ENCODE measurements at places on chromosomes 7 and 10.

- DNase-seq, result no peak
Observed at GRCh38 chr10:102888048-102888447, 18.8 kb downstream of the AS3MT start.

- DNase-seq, result no peak
Observed at GRCh38 chr10:95277201-95277570, 13.6 kb downstream of the PDLIM1 start.

- DNase-seq, result no peak
Observed at GRCh38 chr7:1645071-1645409, 25.0 kb upstream of the ELFN1 start.

DNA sequence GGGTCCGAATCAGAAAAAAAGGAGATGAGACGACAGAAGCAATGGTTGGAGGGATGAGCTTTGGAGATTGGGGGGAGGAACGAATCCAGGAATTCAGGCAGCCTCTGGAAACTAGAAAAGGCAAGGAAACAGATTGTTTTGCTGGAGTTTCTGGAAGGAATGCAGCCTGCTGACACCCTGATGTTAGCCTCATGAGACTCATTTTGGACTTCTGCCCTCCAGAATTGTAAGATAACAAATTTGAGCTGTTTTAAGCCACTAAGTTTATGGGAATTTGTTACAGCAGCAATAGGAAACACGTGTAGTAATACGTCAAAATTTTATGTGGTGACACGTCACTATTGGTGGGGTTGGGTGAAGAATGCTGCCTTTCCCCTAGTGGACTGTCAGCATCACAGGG lies 25.6 kb upstream of the NPS start:
- no peak for DNase-seq

DNA sequence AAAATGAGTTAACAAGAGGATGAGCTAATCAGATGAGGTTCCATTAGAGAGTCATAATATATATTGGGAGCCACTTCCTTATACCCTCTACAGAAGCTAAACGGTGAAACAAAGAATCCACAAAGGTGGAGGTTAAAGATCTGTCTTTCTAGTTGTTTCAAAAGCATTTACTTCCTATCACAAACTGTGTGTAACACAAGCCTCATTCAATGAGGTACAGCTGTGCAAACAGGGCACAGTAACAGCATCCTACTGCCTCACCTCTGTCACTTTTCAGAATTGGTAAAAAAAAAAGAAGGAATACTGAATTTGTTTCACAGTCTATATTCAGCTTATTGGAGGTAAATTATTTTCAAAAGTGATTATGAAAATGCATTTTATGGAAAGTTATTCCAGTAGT lies 128.7 kb downstream of the AGMO start:
- no peak for DNase-seq

- no peak for DNase-seq
Observed at GRCh38 chr7:143289421-143289820, 1.3 kb downstream of the CASP2 start.

DNA sequence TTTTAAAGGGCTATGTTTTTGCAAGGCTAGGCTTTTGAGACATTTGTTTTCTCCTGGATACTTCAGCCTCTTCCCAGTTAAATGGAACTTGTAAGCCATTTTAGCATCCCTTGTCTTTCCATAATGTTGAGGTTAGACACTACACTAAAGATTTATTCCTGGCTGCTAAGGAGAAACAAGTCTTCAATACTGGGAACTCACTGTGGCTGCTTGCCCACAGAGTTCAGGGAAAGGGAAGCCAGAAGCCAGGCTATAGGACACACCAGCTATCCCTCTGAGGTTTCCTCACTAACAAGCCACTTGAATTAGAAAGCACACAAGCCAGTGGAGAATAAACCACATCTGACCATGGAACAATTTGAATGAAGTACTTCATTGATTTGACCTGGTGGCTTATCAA lies 421.7 kb upstream of the CHRM2 start:
- no peak for DNase-seq

Data from GM23338 (cell line).